Activated CD4-positive, alpha-beta T cell treated with anti-CD3 and anti-CD28 coated beads for 24 hours (primary cell): ENCODE measurements at places on chromosomes 11 and 22.

DNA sequence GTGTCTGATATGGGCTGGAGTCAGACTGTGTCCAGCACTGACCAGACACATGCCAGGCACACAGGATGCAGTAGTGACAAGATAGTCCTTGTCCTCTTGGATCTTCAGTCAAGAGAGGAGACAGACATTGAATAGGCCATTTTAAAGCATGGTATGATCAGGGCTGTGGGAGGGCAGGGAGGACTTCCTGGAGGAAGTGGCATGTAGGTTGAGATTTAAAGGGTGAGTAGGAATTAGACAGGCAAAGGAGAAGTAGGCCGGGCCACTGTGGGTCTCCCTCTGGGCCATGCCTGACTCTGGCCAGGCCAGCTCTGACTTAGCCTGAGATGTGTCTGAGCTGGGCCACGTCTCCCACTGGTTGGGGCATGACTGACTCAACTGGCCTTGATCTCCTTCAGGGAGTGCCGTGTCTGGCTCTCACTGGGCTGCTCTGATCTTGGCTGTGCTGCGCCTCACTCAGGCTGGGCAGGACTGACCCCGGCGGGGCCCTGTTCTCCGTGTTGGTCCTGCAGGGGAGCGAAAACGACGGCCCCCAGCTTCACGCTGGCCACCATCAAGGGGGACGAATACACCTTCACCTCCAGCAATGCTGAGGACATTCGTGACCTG lies 71.2 kb downstream of the MYO7A start:
- DNase-seq = no peak

- DNase-seq = no peak
Measured at GRCh38 chr11:16469968-16470367, 113.6 kb upstream of the SOX6 start.

- no peak for DNase-seq
Measured at GRCh38 chr11:91761406-91762025, 463.1 kb upstream of the FAT3 start.

DNA sequence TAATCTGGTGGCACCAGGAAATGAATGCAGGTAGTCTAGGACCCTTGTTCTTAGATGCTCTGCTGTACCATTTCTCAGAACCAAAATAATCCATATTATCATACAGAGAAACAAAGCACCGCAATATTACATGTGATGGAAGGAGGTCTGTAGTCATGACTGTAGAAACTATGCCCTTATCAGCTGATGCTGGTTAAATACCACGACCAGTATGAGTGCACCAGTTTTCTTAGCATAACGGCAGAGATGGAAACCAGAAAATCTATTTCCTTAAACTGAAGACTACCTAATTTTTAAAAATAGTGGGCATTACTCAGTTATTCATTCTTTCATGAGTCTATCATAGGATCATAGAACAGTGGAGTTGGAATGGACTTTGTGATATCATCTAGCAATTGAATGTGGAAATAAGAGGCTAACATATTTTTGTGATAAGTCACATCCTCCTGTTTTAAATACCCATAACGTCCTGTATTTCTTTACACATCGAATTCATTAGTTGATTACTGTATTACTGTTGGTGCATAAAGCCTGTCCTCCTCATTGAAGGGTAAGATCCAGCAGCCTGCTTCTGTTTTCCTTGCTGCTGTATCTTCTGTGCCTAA lies 15.1 kb downstream of the JHY start:
- no peak for DNase-seq

GRCh38 chr11:72083414-72083813 lies 2.8 kb downstream of the LRRC51 start:
- DNase-seq = no peak

DNA sequence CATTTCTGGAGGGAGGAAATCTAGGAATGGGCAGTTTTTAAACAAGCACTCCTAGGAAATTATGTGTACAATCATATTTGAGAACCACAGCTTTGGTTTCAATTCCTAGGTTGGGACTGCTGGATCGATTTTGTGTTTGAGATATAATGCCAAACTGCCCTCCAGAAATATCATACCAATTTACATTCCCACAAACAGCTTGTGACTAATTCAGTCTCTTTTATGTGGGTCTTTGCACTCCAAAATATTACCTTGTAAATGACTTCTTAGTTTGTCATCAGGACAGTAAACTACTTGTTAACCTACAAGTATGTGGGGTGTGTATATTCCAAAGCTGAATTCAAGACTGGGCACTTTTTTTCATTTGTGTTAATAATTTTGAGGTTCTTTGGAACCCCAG lies 9.8 kb upstream of the BARX2 start:
- no peak for DNase-seq

DNA sequence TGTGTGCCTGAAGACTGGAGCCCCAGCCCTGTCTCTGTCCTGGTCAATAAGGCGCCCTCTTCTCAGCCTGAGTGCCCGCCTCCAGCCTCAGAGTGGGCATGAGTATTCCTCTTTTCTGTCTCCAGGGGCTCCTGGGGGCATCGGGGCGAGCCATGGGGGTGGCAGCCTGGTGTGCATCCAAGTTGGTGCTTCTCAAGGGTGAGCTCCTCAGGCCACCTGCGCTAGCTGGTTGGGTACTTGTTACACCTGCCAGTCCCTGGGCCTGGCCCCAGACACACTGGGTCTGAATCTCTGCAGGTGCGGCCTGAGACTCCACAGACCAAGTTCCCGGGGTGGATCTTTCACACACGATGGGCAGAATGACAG lies 168.6 kb upstream of the B3GAT1 start:
- DNase-seq = no peak

DNA sequence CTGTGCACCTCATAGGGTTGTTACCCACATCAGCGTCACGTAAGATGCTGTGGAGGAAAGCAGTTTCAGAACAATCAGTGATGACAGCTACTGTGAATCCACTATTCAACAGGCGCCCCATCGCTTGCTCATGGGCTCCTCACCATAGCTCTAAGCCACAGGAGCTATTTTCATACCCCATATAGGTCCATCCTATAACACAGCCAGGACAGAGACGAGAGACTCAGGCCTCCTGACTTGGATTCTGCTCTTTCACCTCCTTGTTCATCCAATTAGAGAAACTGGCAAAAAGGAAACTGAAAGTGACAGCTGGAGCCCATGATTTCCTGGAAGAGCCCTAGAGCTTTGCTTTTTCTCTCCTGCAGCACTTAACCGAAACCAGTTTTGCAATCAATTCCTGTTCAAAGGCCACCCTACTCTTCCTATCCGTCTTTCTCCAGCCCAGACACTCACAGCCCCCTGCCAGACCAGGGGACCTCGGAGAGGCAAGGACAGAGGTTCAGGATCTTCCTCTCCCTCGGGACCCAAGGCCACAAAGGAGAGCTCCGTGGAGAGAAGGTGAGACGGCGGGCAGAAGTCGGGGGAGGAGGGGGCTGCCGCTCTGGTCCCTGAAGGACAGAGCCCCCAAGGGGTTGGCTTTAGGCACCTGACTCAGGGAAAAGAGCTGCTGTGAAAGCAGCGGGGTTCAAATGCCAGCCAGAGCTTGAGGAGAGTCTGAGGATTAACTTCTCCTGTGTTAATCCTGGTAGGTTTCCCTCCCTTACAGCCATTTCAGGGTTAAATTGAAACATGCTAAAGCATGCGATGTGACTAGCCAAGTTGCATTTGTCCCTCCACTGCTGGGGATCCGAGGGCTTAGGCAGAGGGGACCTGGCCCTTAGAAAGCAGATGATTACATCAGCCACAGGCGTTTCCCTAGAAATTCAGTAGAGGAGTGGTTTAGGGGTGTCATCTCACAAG lies at the start of gene APOL6:
APOL6 (plus strand) TSS at position 381 of the 960 bp plus-strand sequence. CDS start 7,980 bp downstream, outside the sequence.
- peak; percentile 40 for DNase-seq

GRCh38 chr11:13040969-13041561 lies 31.9 kb downstream of the RASSF10 start:
- no peak for DNase-seq

DNA sequence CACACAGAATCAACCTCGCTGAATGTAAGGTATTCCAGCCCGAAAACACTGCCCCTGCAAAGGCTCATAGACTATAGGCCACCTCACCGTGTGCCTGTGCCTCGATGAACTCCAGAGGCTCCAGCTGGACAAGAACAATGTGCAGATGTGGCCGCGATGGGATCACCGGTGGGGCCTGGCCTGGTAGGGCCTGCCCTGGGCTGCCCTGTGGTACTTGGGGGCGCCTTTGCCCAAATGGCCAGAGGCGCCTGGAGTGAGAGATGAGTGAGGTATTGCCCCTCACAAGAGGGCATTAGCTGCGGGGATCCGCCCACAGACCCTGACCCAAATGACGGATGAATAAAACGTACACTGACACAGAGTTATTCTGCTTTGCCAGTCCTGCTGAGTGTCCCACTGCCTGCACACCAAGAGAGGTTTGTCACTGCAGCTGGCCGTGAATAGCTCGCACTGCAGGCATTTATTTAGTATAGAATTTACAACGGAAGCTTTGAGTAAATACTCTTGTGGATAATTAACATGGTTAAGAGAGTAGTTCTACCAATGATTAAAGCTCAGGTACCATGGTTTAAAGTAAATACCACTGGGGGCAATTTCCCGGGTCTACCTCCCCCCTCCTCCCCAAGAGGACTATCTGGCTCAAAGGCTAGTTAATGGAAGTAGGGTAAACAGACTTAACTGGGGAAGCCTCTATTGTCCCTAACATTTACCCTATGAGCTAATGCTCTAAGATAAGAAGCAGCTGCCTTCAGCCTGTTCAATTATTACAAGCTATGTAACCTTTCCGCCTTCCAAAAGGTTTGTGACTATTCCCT lies 101.1 kb upstream of the IGLL5 start:
- no peak for DNase-seq

- no peak for DNase-seq
Measured at GRCh38 chr11:121721448-121721847, 268.7 kb upstream of the SORL1-AS1 start.

GRCh38 chr11:124898263-124898680 lies 607 bp upstream of the ROBO4 start:
- no peak for DNase-seq
